Glomerular endothelial cell (primary cell): ENCODE measurements at places on chromosomes 11 and 22.

GRCh38 chr11:2447253-2447950 is 2.6 kb downstream of the KCNQ1 start:
- no peak for DNase-seq

- no peak for DNase-seq
Measured at GRCh38 chr11:122186439-122187080, 70.5 kb upstream of the BLID start.

DNA sequence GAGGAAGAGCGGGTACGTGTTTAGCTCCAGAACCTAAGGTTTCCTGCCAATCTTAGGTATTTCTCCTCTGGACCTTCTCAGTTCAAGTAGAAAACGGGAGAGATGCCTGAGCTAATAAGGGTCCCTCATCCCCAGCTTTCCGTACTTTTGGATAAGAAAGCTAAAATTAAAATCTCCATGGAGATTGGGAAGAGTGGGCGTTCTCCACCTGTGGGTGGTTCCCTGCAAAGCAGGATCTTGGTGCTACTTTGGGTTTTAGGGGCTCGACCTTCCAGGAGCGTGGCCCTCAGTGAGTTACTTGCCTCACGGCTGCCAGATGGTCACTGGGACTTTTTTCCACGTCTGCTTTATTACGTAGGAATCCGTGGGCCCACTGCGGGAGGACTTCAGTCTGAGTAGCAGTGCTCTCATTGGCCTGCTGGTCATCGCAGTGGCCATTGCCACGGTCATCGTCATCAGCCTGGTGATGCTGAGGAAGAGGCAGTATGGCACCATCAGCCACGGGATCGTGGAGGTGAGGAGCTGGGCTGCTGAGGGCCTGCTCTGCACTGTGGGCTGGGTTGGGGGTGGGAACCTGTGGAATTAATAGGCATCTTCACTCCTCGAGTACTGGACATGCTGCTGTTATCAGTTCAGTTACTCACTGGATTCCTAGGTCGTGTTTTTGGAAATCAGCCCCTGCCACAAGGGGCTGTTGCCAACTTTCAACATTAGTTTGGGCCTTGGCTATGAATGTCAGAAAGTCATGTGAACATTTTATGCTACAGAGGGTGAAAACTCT is 17.8 kb upstream of the ST14 start:
- no peak for DNase-seq

DNA sequence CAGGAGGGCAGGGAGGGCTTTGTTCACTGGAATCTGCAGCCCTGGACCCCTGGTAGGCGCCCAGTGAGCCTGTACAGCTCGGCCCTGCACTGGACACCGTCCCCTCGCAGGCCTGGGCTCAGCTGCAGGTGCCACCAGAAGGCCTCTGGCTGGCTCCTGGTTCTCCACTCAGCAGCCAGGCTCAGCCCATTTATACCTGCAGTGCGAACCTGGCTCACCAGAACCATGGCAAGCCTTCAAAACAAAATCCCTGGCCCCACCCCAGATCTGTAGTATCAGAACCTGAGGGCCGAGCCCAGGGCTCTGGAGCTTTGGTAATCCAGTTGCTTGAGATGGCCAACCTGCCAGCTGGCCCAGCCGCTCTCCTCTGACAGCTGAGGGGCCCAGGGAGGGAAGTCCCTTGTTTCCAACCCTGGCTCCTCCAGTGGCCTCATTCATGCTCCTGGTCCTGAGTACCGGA is 870 bp upstream of the FREY1 start:
- no peak for DNase-seq

- no peak for DNase-seq
Measured at GRCh38 chr22:34808618-34809017, 257.3 kb upstream of the ISX start.

GRCh38 chr11:6864438-6864837 is 1.6 kb downstream of the OR10A2 start:
- no peak for DNase-seq

- DNase-seq = no peak
Measured at GRCh38 chr22:46929046-46929709, 166.7 kb downstream of the TBC1D22A start.

- DNase-seq = no peak
Measured at GRCh38 chr11:13784855-13785254, 116.4 kb downstream of the FAR1 start.

DNA sequence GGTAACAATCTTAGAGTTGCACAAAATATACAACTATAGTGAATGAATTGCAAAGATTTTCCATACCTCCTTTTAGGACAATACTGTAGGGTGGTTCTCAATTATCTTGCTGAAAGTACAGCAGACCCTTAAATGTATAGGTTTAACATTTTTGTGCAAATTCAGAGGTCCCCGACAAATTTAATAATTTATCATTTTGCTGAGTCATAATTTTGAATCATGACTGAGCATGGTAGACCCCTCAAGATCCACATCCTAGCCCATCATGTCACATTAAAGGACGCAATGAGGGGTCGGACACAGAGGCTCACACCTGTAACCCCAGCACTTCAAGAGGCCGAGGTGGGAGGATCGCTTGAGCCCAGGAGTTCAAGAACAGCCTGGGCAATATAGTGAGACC is 43.5 kb downstream of the OSBP start:
- no peak for DNase-seq

GRCh38 chr11:104692751-104693150 is 205.5 kb downstream of the CASP12 start:
- DNase-seq = no peak
